Smooth muscle cell of bladder (primary cell): ENCODE measurements at places on chromosomes 11 and 22. TPM values are rescaled to one million over a fixed set of nuclear protein-coding genes. Genes with fewer than 3 reads are reported as not detected.

Gene DDTL
- total RNA-seq: 0.85 and 0.92 TPM in 2 replicates

Gene P2RX6
- 2.6 and 2.8 TPM in 2 replicates for total RNA-seq

Gene C11orf86
- total RNA-seq: 0.28 TPM in 2 replicates

Gene MGAT3
- total RNA-seq: under 0.01 and 0.09 TPM in 2 replicates

Gene SPON1
- total RNA-seq: 18.3 and 30.8 TPM in 2 replicates

Gene SEC14L2
- 6.8 and 9.3 TPM in 2 replicates for total RNA-seq

Gene TKFC
- total RNA-seq: 16.0 and 20.1 TPM in 2 replicates

Gene ARFGAP3
- total RNA-seq: 65.7 and 76.8 TPM in 2 replicates
